Activated T-cell treated with anti-CD3 and anti-CD28 coated beads, Interleukin-2, amount 50 U/mL, for 48 hours (primary cell): ENCODE measurements at places on chromosomes 6 and 20.

- no peak for DNase-seq
Measured at GRCh38 chr6:73586416-73586974, 65.7 kb upstream of the EEF1A1 start.

DNA sequence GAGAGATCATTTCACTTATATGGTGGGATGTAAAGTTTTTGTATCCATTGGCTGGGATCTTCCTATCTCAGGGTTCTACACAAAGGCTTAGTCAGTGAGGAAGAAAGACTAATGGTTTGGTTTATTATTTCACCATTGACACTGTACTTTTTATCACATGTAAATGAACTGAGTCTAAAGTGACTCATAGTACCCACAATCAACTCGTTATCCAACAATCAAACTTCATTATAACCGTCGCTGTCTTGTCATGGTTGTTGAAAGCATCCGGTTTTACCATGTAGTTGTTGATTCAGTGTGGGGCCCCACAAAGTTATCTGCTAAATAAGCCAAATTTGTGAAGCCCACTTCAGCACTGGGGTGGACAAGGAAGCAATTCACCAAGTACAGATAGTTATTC lies 55.8 kb upstream of the MTRF1L start:
- no peak for DNase-seq

DNA sequence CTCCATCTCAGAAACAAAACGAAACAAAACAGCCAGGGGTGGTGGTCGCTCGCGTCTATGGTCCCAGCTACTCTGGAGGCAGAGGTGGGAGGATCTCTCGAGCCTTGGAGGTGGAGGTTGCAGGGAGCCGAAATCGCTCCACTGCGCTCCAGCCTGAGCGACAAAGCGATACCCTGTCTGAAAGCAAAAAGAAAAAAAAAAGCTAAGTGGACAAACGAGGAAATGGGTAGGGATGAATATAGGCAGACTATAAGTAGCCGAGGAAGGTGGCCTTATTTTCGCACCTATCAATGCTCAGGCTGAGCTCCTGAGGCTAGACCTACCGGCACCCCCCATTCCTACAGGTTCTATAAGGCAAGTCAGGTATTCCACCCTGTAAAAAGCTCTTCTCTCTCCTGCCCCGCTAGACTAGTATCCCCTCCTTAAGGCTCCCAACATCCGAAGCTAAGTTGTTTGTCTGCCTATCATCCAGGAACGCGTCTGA lies 650 bp upstream of the CASP8AP2 start:
- peak; percentile 52 for DNase-seq

- DNase-seq = no peak
Measured at GRCh38 chr6:113647143-113647889, 209.8 kb upstream of the MARCKS start.

- no peak for DNase-seq
Measured at GRCh38 chr20:45969712-45970634, 2.0 kb downstream of the ZNF335 start.
